T-helper 17 cell (primary cell): ENCODE measurements at places on chromosomes 2 and 18. TPM values are rescaled to one million over a fixed set of nuclear protein-coding genes. Genes with fewer than 3 reads are reported as not detected.

Gene SIX2
- not detected for total RNA-seq

Gene OSGEPL1
- total RNA-seq = 4.2 TPM

Gene ARMC9
- 0.37 TPM for total RNA-seq

Gene GALM
- total RNA-seq = 18.5 TPM

Gene CDC42EP3
- total RNA-seq = 48.9 TPM

Gene NPHP1
- 0.16 TPM for total RNA-seq

Gene CASP10
- 21.2 TPM for total RNA-seq

Gene SAG
- total RNA-seq = 0.25 TPM

Gene ALPP
- 0.29 TPM for total RNA-seq

Gene SRBD1
- 17.2 TPM for total RNA-seq

Gene LAMA1
- total RNA-seq = not detected

Gene GPR39
- total RNA-seq = not detected

Gene SCN9A
- not detected for total RNA-seq

Gene MARCHF4
- not detected for total RNA-seq

Gene COL4A3
- total RNA-seq = 0.23 TPM

Gene TRIM43
- not detected for total RNA-seq

Gene CDKL4
- not detected for total RNA-seq

Gene TFCP2L1
- not detected for total RNA-seq

Gene CSRNP3
- total RNA-seq = not detected

Gene OTX1
- not detected for total RNA-seq

Gene IMP4
- 59.3 TPM for total RNA-seq

Gene CYP26B1
- total RNA-seq = not detected

Gene GPBAR1
- 2.7 TPM for total RNA-seq

Gene SFT2D3
- total RNA-seq = 6.0 TPM

Gene DPYSL5
- total RNA-seq = not detected

Gene TMEM37
- not detected for total RNA-seq

Gene ST8SIA5
- total RNA-seq = 0.34 TPM

Gene COL6A3
- total RNA-seq = 2.6 TPM

Gene IL36G
- total RNA-seq = not detected

Gene GNAL
- total RNA-seq = 0.37 TPM

Gene PSMA8
- total RNA-seq = 0.42 TPM

Gene RABL2A
- 14.9 TPM for total RNA-seq

Gene PRSS56
- total RNA-seq = not detected

Gene NAT8
- not detected for total RNA-seq

Gene TUBA4B
- total RNA-seq = not detected

Gene ID2
- 103 TPM for total RNA-seq

Gene L3MBTL4
- 0.18 TPM for total RNA-seq

Gene NPC1
- total RNA-seq = 43.5 TPM

Gene MOGAT1
- not detected for total RNA-seq

Gene MC2R
- total RNA-seq = not detected

Gene CDK15
- total RNA-seq = not detected

Gene ASB3
- 26.0 TPM for total RNA-seq
